ENCODE measurements at places on chromosomes 11 and 22.
A peak's percentile ranks its signal among the peaks of the same experiment; 100 is the strongest.

DNA sequence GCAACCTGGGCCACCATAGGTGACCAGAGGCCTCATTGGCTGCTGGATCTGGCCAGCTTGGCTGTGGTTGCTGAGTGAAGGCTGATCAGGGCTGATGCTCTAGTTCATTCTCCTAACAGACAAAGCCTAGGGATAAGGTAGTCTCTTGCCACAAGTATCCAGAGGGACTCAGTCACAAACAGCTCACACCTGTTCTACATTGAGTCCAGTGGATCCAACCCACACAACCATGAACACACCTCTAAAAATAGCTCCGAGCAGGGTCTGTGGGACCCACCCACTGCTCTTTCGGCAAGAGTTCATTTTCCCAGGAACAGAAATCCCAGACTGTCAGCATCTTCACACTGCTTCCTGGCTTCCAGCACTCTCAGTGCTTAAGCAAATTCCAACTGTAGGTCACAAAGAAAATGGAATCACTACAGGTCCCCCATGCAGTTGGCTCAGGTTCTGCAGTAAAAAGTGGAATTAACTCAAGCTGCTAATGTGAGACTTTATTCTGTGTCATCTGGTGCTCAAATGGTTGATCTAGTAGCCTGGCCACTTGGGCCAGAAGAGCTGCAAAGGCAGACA is 67.3 kb downstream of the PPFIBP2 start:
- DNase-seq = no peak

DNA sequence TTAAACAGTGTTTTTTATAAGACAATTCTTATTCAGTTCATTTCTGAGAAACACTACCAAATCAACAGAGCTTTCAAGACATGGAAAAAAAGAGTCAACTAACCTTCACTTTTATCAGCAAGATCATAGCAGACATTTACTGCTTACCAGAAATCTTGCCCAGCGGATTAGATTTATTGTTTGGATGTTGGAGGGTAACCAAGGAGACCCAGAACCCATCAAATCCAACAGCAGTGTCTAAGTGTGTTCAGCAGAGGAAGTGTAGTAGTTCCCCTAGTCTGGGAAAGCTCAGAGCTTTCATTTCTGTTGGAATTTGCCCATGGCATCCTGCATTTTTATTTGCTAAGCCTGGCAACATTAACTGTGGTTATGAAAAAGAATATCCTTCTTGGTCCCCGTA is 2.4 kb upstream of the PGM2L1 start:
- DNase-seq = no peak

- no peak for DNase-seq
Measured at GRCh38 chr11:118169300-118170140, 6.9 kb downstream of the SCN2B start.

- DNase-seq = no peak
Measured at GRCh38 chr11:126484266-126484665, 128.8 kb downstream of the ST3GAL4 start.

DNA sequence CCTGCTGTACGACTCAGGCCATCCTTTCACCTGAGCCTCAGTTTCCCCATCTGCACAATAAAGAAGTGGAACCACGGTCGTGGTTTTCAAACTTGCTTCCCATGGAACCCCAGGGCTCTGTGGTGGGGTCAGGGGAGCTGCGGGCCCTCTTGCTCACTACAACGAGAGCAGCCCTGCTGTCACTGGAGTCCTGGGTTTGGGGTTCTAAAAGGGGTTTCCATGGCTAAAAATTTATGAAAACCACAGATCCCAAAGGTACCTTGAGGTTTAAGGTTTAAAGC is 45.4 kb upstream of the CARS1 start:
- DNase-seq = no peak

GRCh38 chr22:31917227-31917921 is 27.0 kb upstream of the YWHAH start:
- DNase-seq = no peak

- DNase-seq = no peak
Measured at GRCh38 chr11:69865707-69866106, 46.5 kb upstream of the FGF3 start.

DNA sequence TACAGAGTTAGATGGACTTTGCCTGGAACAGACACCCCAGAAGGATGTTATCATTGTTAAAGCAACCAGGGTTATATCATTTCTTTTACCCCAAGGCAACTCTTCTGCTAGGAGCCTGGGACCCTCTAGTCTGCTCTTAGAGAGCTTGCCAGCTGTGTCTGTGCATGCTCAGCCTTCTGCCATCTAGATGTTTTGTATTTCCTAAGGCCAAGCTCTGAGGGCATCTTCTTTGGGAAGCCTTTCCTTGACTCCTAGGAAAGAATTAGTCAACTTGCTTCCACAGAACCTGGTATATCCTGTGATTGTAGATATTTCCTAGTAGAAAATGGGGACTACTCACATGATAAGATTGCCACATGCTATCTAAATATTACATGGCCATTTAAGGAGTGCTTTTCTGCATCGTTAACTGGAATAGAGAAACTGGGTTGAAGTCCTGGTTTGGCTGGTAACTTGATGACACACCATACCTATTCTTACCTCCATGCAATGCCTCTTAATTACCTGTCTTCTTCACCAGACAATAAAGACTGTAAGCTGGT is 87.6 kb downstream of the STIM1 start:
- DNase-seq = no peak

DNA sequence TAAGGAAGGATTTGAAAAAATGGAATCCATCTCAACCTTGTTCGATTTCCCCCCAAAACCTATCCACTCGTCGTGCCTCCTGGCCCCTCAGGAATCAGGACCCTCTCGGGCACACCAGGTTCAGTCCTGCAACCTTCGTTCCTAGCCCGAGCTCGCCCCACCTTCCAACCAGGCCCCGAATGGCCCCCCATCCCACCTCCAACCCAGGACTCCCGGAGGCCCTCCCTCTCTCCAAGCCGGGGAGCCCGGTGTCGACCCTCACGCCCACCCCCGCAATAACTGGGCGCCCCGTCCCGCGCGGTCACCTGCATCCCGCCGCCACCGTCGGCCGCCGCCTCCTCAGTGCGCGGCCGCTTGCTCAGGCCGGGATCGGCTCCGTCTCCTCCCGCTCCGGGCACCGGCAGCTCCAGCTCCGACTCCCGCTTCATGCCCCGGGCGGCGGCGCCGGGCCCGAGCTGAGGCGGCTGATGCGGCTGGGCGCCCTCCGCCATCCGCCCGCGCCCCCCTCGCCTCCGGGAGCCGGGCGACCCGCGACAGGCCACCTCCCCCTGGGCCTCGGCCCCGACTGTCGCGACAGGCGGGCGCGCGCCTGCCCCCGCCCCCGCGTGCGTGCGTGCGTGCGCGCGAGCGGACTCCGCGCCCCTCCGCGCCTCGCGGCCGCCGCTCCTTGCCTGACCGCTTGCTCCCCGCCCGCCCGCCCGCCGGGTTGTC is 534 bp downstream of the RBFOX2 start:
- DNase-seq = peak; percentile 2

GRCh38 chr22:39130152-39130704 is 22.3 kb downstream of the CBX7 start:
- DNase-seq = no peak

- peak; percentile 59 for DNase-seq
Measured at GRCh38 chr11:123577081-123577598, 77.3 kb downstream of the SCN3B start.

DNA sequence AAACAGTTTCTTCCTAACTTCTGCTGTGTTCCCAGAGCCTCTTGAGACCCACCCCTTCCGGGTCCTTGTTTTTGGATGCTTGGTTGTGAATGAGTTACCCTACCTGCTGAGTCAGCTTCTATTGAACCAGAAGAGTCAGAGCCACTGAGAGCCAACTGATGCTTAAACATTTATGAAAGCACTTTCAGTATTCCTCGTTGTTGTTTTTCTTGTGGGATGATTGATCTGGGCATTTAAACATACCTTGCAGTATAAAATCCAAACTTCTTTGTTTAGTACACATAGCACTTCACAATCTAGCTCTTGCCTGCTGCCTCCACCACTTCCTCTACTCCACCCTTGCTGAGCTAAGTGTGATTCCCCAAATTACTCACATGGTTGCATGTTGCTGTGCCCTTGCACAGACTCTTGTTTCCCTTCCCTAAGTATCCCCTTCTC is 5.5 kb downstream of the PRSS23 start:
- no peak for DNase-seq

GRCh38 chr11:122149202-122149601 is 33.2 kb upstream of the BLID start:
- DNase-seq = no peak

- DNase-seq = no peak
Measured at GRCh38 chr11:68146010-68146540, 24.9 kb upstream of the CHKA start.

GRCh38 chr11:22234743-22235142 is 41.9 kb downstream of the ANO5 start:
- DNase-seq = no peak

DNA sequence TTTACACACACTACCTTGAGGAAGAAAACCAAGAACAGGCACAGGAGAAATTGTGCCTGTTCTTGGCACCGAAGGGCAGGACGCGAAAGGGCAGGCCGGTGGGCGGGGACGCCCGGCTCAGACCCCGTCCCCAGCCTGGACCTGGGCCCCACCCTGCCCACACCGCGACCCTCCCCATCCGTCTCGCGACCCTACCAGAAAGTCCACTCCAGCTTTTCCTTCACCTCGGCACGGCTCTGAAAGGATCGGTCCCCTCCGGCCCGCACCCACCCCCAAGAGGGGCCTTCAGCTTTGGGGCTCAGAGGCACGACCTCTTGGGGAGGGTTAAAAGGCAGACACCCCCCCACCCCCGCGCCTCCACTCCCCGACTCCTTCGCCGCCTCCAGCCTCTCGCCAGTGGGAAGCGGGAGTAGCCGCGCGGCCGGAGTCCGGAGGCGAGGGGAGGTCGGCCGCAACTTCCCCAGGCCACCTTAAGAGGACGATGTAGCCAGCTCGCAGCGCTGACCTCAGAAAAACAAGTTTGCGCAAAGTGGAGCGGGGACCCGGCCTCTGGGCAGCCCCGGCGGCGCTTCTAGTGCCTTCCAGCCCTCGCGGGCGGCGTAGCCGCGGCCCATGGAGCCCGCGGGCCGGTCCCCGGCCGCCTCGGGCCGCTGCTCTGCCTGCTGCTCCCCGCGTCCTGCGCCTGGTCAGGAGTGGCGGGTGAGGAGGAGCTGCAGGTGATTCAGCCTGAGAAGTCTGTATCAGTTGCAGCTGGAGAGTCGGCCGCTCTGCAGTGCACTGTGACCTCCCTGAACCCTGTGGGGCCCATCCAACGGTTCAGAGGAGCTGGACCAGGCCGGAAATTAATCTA is 4.4 kb downstream of the SEC14L6 start:
- DNase-seq = no peak

- DNase-seq = no peak
Measured at GRCh38 chr11:14118072-14118471, 155.5 kb downstream of the SPON1 start.

DNA sequence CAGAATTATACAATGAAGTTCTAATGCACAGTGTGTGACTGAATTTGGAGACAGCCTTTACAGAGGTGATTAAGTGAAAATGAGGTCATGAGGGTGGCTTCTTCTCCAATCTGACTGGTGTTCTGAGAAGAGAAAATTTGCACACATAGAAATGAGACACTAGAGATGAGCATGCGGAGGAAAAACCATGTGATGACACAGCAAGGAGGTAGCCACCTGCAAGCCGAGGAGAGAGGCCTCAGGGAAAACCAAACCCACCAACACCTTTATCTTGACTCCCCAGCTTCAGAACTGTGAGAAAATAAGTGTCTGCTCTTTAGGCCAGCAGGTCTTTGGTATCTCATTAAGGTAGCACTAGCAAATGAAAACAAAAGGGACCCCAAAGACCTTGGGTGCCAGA is 93.2 kb downstream of the GGTLC2 start:
- DNase-seq = no peak

GRCh38 chr11:15144347-15144746 is 29.6 kb downstream of the INSC start:
- DNase-seq = no peak

GRCh38 chr11:69800278-69800677 is 18.9 kb downstream of the FGF3 start:
- DNase-seq = no peak

GRCh38 chr11:126585774-126586491 is 230.4 kb downstream of the ST3GAL4 start:
- DNase-seq = no peak

DNA sequence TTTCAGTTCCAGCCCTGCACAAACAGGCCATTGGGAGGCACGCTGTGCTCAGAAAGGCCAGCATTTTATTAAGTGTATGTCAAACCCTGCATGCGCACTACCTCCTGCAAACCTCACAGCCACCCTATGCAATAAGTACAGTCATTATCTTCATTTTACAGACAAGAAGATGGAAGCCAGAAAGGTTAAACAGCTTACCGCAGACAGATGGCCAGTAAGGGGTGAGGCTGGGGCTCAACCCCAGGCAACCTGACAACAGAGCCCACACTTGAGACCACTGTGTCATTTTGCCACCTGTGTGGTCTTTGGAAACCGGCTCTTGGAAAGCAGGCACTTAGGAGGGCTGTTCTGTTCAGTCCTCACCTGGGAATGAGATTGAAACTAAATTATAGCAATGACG is 142.3 kb downstream of the NXPE2 start:
- DNase-seq = no peak
